Amniotic stem cell (primary cell): ENCODE measurements at places on chromosomes 6 and 20.

DNA sequence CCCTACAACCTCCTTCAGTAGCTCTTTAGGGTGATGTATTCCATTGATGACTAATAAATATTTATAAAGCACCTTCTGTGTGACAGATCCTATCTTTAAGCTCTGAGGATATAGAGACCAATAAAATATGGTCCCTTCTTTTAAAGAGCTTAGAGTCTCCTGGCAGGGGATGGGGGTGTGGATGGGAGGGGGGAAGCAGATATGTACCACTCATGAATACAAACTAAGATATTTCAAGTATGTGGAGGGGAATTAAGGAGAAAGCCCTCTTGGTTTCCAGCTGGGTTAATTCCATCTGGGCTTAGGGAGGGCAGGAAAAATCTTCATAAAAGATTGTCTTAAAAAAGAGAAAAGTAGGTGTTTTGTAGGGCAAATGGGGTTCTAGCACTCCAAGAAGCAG lies 21.6 kb upstream of the FBXO9 start:
- DNase-seq: no peak

DNA sequence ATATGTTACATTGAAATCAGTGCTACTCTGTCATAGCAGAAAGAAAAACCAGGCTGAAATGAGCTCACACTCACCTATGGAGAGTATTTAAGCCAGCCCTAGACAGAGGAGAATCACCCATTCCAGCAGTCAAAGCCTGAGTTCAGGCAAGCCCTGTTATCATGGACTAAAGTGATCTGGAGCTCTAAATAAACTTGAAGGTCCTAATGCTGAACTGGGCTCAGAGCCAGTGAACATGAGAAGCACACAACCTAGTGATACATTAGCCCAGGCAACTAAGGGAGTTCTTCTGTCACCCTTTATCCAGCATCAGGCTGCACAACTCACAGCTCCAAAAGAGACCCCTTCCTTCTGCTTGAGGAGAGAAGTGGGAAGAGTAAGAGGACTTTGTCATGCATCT lies 425.0 kb downstream of the COL12A1 start:
- no peak for DNase-seq

GRCh38 chr6:111952821-111953540 lies 79.7 kb upstream of the FYN start:
- DNase-seq: no peak

DNA sequence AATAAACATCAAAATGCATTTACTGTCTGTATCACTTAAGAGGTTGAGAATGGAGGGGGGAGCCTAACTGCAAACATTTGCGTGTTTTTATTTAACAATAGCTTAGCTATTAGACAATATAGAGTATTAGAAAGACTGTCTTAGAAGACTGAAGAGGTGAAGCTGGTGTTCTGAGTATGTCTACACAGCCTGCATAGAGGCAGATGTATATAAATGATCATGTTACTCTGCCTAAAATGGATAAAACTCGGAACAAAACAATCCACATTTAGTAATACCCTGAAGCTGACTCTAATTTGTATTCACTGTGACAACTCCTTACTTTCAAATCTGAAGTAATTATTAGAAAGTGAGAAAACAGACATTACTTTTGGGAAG lies 181.9 kb downstream of the GMPR start:
- DNase-seq: no peak

DNA sequence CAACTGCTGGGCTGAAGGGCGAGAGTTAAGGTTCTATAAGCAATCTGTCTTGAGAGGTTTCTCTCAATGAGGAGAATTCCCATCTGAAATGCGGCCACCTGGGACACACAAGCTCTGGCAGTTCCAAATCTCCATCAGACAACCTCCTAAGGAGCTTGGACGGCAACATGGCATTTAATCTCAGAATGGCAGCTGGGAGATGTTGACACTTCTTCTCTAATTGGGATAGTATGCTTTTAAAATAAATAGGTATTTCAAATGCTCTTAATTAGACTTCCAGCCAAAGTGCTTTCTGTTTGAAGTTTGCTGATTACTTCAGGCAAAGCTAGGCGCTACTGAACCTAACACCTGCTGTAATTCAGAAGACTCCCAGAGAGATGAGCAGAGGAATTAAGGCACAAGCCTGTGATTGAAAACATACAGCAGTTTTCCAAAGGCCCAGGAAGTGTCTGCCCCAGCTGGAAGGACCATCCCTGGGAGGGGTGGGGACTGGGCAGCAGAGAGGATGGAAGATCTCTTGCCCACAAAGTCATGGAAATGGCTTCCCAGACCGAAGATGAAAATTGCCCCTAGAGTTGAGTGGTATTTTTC lies 59.1 kb upstream of the KCNK16 start:
- no peak for DNase-seq

GRCh38 chr6:169789146-169789943 lies 37.9 kb downstream of the ERMARD start:
- no peak for DNase-seq

- no peak for DNase-seq
Measured at GRCh38 chr20:1934721-1935573, 39.7 kb downstream of the SIRPA start.

- DNase-seq: no peak
Measured at GRCh38 chr6:80508885-80509630, 402.6 kb downstream of the BCKDHB start.

- DNase-seq: no peak
Measured at GRCh38 chr20:59620860-59621505, 16.6 kb downstream of the PHACTR3 start.

DNA sequence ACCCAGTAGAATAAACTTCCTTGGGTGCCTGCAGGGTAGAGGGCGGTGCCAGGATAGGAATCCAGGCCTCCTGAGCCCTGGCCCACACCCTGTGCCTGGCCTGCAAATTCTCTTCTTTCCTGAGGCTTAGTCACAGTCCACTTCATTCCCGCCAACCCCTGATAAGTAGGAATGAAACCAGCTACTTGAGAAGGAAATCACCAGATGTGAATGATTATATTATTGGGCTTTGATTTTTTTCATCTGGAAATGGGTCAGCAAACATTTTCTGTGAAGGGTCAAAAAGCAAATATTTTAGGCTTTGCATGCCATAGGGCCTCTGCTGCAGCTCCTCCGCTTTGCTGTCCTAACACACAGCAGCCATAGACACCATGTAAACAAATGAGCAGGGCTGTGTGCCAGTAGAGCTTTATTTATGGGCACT lies 50.2 kb downstream of the STK35 start:
- no peak for DNase-seq

DNA sequence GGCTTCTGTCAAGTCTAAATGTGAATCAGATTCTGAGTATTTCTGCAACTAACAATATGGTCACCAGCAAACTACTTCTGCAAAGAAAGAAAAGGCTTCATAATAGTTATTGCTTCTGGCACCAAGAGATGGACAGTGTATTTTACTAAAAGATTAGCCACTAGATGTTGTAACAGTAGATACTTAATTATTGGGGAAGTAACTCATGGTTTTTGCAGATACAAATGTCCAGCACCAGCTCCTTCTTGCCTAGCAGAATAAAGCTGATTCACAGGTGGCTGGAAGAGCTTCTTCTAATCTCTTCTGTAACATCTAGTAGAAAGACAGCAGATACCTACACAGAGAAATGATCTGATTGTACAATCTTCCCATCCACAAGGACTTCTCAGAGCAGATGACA lies 21.2 kb downstream of the ATXN1 start:
- DNase-seq: no peak

GRCh38 chr6:25961619-25962148 lies 918 bp upstream of the TRIM38 start:
- DNase-seq: no peak

GRCh38 chr6:137808836-137809315 lies 58.2 kb upstream of the TNFAIP3 start:
- no peak for DNase-seq

GRCh38 chr20:52994184-52994970 lies 22.2 kb downstream of the TSHZ2 start:
- no peak for DNase-seq

DNA sequence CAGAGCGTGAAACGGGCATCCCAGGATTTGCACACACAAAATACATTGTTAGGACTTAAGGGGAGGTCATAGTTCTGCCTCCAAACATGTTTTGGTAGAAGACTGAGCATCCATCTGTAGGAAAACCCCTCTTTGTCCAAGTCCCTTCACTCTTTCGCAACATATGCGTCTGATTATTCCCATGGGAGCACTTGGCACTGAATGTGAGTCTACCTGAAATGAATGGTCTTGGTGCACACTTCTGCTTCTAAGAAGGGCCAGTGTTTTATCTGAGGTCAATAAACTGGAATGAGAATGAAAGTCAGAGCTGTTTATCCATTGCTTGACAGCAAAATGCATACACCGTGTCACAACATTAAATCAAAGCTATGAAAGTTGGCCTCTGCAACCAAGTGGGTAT lies 33.0 kb downstream of the GJA10 start:
- no peak for DNase-seq

DNA sequence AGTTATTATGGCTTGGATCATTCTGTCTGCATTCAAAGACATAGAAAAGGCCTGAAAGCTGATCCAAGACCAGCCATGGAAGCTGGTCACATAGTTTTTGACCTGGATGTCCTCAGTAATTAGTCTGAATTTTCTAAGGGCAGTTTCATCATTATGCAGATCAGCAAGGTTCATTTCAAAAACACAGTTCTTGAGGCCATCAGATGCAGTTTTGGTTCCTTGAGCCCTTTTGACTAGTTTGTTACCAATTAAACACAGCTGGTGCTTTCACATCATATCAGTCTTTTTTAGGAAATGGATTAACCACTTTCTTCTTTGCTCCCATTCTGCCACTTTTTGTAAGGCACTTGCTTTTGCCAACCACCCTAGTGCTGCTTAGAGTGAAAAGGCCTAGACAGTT lies 129.4 kb downstream of the NCOA3 start:
- DNase-seq: no peak

DNA sequence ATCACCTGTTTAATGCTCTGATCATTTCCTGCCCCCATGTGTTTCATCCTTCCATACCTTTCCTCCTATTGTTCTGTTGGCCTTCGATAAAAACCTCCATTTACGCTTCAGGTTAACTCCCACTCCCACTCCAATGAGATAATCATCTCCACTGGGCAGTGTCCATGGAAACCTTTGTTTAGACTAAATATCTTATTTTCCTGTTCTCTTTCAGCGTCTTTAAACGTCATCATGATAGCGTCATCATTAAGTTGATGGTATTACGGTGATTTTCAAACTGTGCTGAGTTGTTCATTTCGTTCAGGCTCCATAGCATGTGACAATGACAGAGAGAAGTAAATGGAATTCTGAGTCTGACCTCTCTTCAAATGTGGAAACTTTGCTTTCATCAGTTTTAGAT lies 970.5 kb upstream of the SLC35B3 start:
- no peak for DNase-seq

DNA sequence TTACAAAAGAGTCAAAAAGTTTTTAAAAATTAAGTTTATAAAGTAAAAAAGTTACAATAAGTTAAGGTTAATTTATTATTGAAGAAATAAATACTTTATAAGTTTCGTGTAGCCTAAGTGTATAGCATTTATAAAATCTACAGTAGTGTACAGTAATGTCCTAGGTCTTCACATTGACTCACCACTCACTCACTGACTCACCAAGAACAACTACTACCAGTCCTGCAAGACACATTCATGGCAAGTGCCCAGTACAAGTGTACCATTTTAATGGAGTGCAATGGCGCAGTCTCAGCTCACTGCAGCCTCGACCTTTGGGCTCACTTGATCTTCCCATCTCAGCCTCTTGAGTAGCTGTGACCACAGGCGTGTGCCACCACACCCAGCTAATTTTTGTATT lies 128.2 kb downstream of the GPX5 start:
- no peak for DNase-seq

DNA sequence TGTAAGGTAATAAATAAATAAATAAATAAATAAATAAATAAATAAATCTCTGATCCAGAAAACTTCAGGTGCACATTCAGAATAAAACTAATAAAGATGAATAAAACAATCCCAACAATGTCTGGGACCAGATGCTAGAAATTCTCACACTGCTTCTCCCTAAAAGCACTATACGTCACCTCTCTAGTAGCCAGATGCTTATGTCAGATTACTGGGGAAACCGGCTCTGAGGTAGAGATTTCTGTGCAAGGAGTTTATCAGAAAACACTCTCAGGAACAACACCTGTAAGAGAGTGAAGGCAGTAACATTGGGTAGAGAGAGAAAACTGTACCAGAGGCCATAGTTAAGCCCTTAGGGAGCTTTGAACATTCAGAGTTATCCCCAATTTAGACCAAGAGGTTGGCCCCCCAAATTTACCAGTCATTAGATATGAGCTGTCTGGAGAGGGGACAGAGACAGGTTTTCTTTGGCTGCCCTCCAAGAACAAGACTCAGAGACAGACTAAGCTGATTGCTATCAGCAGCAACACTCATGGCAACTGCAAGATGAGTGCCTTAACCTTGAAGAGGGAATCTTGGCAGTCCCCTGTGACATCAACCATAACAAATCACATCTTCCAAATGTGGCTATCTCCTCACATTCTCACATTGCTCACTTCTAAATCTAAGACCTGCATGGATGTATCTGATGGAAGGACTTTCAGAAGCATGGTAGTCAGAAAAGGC lies 151.2 kb upstream of the BMP5 start:
- no peak for DNase-seq
